ENCODE measurements at places on chromosomes 7 and 10. TPM values are rescaled to one million over a fixed set of nuclear protein-coding genes. Genes with fewer than 3 reads are reported as not detected.

The CRHR2 gene
- total RNA-seq = 0.98 TPM

The FAM25A gene
- total RNA-seq = not detected

The CHST3 gene
- 5.4 TPM for total RNA-seq

The CHRM2 gene
- total RNA-seq = 6.4 TPM

Data from temporal lobe (tissue), 4 donors.